ENCODE measurements at places on chromosomes 11 and 22. TPM values are rescaled to one million over a fixed set of nuclear protein-coding genes. Genes with fewer than 3 reads are reported as not detected.

The OMP gene
- total RNA-seq = not detected

The IGSF9B gene
- 3.8 TPM for total RNA-seq

The GRM5 gene
- not detected for total RNA-seq

The FOLH1 gene
- total RNA-seq = not detected

The LDHAL6A gene
- not detected for total RNA-seq

- peak; percentile 54 for DNase-seq
Observed at GRCh38 chr11:125945011-125945796, 640 bp upstream of the VSIG10L2 start.

DNA sequence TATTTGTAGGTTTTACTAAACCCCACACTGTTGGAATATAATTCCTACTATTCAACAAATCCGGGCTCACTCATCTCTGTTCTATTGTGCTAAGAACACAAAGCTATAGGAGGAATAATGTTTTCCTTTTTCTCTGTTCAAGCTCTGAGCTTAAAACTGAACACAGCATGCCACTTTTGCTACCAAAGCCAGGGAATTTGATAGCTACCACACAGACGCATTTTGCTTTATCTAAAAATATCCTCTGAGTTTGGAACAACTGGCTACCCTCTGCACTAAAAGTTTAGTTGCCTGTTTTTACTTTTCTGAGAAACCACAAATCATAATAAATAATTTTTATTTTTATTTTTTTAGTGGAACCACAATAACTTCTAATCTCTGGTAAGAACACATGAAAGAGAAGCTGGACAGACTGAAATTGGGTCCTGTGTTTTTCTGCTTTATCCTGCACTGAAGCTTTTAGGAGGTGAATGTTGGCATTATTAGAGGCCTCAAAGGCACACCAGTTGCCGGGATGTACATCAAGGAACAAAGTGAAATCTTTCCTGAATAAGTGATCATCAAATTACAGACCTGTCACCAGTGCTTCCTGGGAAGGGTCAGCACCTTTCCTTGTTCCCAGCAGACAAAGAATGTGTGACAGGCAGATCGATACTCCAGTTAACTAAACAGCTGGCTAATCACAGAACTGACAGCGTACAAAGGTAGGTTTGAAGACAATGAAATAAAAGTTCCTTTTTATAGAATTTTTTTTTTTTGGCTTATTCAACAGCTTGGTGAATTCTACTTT is 523.2 kb upstream of the TENM4 start:
- no peak for DNase-seq

- no peak for DNase-seq
Observed at GRCh38 chr22:33232071-33232470, 173.9 kb upstream of the SYN3 start.

DNA sequence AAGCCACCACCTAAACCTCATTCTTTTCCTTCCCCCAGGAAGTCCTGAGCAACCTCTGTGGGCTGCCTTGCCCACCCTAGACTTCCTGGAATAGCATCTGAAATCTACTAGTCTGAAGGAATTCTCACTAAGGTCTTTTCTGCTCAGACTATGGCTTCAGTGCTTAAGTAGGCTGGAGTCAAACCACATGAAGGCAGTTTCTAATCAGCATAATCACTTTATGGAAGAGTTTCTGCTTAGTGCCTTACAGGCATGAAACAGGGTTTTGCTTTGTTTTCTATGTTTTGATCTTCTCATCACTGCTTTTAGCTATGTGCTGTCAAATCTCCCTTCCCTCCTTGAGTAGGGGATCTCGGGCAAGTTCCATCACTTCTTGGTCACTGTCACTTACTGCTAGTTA is 117.7 kb downstream of the WT1 start:
- no peak for DNase-seq

- DNase-seq = no peak
Observed at GRCh38 chr11:86722006-86722405, 49.6 kb upstream of the ME3 start.

DNA sequence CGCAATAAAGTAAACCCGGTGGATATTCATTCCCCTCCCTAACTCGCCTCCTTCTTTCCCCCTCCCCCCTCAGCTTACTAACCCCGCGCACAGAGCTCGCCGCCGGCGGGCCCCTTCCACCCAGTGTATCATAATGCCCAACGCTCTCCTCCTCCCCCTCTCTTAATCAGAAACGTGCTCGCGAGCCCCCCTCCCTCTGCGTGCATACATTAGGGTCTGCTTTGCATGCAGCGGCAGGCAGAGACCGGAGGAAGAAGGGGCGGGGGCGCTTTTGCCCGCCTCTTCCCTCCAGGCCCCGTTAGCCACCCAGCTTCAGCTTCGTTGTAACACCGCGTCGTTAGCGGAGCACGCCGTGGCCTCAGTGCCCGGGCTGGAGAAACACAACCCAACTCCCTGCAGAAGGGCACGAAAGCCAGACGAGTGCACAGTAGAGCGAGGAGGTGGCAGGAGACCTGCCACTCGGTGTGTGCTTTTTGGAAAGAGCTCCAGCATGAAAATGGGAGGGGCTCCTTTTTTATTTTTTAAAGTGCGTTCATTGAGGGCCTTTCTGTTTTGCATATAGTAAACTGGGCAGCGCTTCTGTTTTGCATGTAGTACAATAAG is 901 bp upstream of the KMT2A start:
- peak; percentile 84 for DNase-seq

DNA sequence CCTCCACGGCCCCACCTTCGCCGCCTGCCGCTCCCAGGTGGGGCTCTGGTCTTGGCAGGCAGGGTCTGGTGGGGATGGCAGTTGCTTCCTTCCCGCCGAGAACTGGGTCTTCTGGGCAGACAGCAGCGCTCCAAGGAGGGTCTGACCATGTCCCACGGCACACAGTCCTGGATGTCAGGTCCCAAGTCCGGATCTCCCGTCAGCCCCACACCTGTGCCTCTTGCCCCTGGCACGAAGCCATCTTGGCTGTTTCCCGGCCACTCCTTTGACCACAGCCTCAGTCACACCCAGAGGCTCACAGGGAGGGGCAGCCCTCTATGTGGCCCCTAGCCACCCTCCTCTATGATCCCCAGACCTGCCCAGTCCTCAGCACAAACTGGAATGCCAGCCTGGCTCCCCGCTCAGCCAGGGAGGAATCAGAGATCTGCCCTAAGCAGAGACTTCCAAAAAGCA is 14.3 kb downstream of the MUC5B start:
- no peak for DNase-seq

DNA sequence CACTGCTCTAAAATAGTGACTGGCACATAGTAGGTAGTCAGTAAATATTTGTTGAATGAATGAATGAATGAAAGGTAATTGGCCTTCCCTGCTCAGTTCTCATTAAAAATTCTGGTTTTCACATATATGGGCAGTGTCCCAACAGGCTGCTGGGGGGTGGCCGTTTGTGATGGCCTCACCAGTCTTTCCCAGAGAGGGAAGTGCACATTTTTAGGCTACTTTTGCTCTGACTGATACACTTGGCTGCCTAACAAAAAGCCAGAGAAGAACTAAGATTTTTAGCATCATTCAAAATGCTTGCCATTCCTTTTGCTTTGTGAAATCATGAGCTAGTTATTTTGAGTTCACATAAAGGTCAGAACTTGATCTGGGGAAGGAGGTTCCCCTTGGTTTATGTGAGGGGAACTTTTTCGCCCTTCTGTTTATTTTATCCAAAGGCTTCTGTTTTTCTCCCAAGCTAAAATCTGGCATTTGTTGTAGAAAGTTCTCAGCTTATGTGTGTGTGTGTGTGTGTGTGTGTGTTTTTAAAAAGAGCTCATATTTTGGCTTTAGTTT is 83.1 kb downstream of the PTPRJ start:
- no peak for DNase-seq

DNA sequence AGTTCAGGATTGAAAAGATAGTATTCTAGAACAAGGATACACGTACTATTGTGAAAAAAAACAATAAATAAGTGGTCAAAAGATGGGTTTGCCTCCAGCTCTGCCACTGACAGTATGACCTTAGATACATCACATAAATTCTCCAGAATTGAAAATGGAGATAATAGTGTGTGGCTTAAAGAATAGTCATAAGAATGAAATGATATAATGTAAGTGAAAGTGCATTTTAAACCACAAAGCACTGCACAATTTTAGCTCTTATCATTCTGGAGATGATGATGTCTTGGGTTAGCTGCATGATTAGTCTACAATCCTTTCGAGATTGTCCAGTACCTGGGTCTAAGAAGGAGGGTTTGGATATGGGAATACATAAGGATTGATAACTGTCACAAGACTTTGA is 21.9 kb upstream of the CEP295 start:
- no peak for DNase-seq

DNA sequence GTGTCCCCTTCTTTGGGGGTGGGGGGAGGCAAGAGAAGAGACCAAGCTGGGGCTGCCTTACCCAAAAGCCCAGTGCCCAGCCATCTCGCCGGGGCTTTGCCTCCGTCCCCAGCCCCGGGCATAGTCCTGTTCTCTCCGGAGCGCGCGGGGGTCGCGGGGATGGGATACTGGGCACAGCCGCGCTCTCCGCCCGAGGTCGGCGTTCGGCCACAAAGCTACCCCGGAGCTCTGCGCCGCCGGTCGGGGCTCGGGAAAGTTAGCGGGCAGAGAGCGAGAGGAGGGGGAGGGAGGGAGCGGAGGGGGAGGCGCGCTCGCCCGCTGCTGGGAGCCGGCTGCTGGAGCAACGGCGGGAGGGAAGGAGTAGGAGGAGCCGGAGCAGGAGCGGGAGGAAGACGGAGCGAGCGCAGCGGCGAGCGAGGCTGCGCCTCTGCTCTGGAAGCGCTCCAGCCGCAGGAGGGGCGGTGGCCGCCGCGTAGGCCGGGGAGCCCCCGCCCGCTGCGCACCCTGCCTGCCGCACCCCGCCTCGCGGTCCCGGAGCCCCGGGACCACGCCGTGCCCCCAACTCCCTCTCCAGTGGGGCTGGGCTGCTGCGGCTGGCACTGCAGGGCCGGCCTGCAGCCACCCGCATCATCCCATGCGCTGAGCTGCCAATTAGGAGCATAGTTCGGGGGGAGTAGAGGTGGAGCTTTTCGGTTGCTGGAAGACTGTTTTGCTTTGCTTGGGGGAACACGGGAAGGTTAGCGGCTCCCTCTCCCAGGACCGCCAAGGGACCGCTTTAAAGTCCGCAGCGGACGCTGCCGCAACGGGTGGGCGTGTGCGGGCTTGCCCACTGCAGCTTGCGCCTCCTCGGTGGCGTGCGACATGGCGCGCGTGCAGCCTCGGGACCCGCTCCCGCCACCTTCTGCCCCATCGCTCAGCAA is at the start of gene SCN4B:
TSS of gene SCN4B (minus strand) at position 272 of the 920 bp plus-strand sequence. CDS start at position 122, 150 bp downstream.
- DNase-seq = no peak

DNA sequence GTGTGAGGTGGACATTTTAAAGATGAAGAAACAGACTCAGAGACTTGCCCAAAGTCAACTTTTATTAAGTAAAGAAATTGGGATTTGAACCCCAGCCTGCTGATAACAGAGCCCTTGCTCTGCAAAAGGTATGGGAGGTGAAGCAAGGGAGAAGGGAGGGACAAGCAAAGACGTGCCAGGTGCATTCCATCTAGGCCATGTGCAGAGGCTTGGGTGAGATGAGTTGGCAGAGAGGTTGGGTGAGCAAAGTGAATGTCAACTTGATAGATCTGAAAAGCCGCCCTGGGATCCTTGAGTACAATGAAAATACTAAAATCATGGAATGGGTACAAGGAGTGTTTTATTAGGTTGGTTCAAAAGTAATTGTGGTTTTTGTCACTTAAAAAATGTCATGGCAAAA is 341.3 kb downstream of the CADM1 start:
- DNase-seq = no peak

DNA sequence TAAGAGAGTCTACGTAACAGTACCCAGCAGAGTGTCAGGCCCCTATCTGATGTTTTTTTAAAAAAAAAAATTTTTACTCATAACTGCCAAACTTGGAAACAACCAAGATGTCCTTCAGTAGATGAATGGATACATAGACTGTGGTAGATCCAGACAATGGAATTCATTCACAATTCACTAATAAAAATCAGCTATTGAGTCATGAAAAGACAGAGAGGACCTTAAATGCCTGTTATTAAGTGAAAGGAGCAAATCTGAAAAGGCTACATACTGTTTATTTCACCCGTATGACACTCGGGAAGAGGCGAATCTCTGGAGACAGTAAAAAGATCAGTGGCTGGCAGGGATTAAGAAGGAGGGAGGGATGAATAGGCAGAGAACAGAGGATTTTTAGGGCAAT is 541.4 kb upstream of the TENM4 start:
- no peak for DNase-seq

GRCh38 chr22:26443901-26444690 is 15.0 kb downstream of the ASPHD2 start:
- no peak for DNase-seq

DNA sequence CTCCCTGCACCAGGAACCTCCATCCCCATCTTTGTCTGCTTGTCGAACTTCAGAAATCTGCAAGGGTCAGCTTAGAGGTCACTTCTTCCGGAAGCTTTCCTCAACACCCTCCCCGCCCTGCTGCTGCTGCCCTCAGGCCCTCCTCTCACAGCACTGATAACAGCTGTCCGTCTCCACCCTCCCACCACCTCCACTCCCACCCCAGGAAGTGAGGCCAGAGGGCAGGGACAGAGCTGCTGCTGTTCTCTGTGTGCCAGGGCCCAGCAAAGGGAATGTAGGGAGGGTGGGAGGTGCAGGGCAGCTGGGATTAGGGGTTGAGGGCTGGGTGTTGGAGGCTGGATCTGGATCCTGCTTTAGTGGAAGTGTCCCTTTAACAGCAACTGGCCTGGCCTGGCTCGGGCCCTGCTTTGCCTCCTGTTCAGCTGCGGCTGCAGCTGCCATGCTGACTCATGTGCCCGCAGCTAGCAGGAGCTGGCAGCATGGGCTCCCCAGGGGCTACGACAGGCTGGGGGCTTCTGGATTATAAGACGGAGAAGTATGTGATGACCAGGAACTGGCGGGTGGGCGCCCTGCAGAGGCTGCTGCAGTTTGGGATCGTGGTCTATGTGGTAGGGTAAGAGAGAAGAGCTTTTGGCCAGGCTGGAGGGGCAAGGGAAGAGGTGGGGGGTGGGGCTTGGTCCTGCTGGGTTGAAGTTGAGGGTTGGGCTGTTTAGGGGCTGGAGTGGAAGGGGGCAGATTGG is at the start of gene P2RX6:
TSS of gene P2RX6 (plus strand) at position 440 of the 740 bp plus-strand sequence. CDS start at position 450, 10 bp downstream.
- no peak for DNase-seq

DNA sequence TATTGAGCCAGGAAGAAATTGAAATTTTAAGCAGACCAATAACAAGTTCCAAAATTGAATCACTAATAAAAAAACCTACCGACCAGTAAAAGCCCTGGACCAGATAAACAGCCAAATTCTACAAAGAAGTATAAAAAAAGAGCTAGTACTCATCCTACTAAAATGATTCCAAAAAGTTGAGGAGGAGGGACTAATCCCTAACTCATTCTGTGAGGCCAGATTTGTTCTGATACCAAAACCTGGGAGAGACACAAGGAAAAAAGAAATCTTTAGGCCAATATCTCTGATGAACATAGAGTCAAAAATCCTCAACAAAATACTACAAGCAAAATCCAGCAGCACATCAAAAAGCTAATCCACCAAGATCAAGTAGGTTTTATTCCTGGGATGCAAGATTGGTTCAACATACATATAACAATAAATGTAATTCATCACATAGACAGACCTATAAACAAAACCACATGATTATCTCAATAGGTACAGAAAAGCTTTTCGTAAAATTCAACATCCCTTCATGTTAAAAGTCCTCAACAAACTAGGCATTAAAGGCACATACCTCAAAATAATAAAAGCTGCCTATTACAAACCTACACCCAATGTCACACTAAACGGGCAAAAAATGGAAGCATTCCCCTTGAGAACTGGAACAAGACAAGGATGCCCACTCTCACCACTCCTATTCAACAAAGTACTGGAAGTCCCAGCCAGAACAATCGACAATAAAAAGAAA is 13.1 kb downstream of the OR52A5 start:
- no peak for DNase-seq

- no peak for DNase-seq
Observed at GRCh38 chr11:109209572-109209971, 212.4 kb upstream of the C11orf87 start.

- DNase-seq = no peak
Observed at GRCh38 chr11:35945137-35945518, 1.3 kb downstream of the LDLRAD3 start.
